CD4-positive, alpha-beta T cell treated with Interleukin-6 at 100 ng/mL for 8 hours (primary cell): ENCODE measurements at places on chromosomes 1 and 21.

DNA sequence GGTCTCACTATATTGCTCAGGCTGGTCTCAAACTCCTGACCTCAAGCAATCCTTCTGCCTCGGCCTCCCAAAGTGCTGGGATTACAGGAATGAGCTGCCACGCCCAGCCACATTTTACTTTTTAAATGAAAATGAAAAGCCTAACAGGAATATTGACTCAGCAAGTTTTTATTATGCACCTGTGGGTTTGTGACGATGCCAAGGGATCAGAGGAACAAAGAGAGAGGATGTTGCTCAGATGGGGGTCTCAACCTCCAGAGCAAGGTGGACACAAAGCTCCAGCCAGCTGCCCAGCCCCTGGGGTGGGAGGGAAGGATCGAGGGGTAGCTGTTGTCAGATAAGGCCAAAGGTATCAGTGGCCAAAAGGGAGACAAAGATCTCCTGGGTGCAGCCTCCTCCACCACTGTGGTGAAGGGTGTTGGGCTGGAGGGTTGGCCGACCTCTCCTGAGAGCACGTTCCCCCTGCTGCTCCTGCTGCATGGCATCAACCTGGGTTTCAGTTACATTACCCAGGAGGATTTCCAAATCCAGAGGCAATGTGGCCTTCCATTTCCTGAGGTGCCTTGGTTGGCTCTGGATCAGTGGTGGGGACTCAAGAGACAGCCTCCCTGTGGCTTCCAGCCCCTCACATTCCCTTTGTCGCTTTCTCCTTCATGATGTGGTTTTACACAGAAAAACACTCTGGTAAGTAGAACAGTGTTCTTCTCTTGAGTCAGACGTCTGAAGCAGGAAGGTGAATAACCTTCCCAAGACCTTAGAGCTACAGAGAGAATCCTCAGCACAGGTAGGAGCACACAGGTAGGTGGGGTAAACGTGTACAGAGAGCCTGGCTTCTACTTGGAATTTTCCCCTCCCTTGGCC is 34.2 kb downstream of the ZNF496 start:
- no peak for DNase-seq

DNA sequence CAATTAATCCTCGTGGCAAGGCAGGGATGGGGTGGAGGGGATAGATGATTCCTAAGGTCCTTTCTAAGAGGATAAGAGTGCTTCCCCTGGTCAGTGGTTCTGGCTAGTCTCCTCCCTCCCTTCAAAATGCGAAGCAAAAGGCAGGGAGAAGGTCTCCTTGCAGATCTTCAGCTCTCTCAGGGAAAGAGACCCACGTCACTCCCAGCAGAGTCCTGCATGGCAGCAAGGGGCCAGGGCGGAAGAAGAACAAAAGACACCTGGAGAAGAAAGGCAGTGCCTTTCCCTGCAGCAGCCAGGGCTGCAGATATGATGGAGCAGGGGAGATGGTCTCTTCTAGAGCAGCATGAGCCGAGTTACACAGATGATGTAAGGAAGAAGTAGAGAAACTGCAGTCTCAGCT is 29.6 kb upstream of the SLAMF9 start:
- DNase-seq, result no peak

DNA sequence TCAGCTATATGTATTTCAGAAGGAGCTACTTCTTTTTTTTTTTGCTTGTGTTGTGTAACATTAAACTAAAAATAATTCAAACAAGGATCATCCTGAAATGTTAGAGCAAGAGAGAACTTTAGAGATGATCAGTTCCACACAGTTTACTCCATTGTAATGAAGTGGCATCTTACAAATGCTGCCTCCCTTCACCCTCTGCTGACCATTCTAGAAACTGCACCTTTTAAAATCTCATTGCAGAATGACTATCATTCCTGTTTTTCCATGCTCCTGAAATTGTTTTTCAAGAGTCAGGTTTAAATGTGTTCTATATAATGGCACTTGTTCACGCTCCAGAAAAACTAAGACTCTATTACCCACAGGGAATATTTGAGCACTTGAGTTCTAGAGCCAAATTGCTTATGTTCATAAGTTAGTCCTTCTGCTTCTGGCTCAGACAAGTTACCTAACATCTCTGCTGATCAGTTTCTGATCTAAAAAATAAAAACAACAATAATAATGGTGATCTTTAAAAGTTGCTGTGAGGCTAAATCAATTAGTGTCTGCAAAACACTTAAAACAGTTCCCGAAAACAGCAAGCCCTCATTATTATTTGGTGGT is 21.5 kb upstream of the SLC44A5 start:
- DNase-seq, result no peak

- no peak for DNase-seq
These were observed 69.8 kb downstream of the LRIG2 start for GRCh38 chr1:113142791-113143190.

DNA sequence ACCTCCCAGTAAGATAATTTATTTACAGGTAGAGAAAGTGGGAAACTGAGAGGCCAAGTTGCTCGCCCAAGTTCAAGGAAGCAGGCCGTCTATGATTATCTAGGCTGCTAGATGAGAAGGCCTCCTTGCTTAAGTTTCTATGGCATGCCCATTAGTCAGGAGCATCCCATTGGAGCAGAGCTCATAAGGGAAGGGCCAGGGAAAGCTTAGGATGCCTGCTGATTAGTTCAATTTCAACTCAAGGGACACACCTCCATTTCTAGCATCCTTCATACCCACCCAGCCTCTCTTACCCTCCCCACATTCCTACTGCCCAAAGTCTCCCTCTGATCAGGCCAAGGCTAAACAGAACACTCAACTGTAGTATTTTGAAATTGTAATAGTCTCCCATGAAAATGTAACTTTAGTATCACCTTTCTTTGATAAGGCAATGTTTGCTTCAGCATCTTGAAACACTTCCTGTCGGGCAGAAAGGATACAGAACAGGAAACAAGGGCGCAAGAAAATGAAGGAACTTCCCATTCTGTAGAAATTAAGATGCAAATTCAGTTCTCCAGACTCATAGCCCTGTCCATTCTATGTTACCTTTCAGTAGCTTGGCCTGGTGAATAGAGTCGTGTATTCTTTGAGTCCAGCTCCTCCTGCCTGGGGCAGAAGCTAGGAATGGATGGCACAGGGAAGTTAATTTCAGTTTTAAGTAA is 46.3 kb upstream of the TARBP1 start:
- no peak for DNase-seq

- DNase-seq, result no peak
These were observed 2.3 kb downstream of the PDXK start for GRCh38 chr21:43721206-43721605.

DNA sequence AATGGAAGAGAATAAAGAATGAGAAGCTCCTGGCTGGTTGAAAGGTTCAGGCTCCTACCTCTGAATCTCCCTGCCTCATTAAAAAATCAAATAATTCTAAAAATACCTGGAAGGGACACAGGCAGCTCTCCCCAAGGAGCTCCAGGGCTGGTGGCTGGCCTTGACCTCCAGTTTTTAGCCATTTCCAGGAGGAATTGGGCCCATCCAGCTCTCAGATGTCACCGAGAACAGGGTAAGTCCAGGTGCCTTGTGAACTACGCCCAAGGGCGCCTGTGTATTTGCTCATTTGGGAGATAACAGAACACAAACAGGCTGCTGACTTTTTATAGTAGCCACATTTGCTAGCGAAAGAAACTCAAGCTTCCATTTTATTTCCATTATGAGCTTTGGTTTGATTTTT is 321.0 kb upstream of the C1orf174 start:
- no peak for DNase-seq

DNA sequence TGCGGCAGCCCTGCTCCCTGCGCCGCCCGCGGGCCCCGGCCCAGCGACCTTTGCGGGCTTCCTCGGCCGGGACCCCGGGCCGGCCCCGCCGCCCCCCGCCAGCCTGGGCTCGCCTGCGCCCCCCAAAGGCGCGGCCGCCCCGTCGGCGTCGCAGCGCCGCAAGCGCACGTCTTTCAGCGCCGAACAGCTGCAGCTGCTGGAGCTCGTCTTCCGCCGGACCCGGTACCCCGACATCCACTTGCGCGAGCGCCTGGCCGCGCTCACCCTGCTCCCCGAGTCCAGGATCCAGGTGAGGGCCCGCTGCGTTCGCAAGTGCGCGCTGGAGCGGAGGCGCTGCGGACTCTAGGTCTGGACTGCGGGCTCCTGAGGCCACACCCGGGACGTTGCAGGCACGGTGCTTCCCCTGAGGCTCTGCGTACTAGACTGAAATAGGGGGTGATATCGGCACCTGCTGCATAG is 351 bp downstream of the MIXL1 start:
- DNase-seq, result no peak

GRCh38 chr21:45990049-45990711 is 8.6 kb downstream of the COL6A1 start:
- no peak for DNase-seq

DNA sequence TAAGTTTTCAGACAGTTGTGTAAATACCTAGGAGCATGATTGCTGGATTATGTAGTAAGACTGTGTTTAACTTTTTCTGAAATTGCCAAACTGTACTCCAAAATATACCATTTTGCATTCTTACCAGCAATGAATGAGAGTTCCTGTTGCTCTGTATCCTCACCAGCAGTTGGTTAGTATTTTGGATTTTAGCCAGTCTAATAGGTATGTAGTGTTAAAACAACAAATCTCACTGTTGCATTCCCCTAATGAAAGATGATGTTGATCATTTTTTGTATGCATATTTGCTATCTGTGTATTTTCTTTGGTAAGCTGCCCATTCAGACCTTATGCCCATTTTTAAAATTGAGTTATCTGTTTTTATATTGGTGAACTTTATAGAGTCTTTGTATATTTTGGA is 89.9 kb downstream of the RASAL2 start:
- no peak for DNase-seq

DNA sequence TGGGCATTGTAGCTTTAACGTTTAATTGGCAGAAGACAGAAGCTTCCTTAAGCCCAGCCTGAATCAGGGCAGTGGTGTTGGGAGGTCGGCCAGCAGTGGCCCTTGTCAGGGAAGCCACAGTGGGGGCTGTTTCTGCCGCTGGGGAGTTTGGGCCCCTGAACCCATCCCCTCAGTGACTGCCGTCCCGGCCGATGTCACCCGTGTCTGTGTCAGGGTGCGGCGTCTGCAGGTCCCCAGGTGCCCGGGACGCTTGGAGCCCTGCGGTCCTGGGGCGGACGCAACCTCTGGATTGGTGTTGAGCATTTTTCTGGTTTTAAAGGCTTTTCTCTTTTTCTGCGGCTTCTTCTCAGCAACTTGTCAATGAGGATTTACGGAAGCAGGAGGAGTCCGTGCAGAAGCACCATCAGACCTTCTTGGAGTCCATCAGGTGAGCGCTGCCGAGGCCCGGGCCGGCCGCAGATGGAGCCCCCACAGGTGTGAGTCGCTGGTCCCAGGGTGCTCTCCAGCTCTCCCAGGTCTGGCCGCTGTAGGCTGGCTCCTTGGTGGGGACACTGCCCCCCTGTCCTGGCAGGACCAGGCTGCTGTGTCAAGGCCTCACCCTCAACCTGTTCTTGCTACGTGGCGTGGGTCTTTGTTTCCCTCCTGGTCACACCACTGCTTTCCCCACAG is 2.3 kb downstream of the ATAD3C start:
- DNase-seq, result no peak

DNA sequence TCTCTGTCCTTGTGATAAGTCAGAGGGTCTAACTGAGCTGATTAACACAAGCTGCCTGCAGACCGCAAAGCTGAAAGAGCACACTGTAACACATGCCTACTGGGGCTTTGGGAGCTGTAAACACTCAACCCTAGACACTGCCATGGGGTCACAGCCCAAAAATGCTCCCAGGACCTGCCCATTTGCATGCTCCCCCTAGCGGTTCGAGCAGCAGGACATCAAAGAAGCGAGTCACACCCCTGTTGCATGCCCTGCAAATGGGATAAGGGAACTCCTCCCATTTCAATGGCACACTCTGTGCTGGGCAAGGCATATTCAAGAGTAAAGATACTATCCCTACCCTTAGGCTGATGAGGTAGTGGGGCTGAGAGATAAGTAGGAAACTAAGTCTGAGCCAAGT is 22.8 kb downstream of the LCE3E start:
- no peak for DNase-seq

GRCh38 chr1:178857126-178857525 is 13.8 kb downstream of the ANGPTL1 start:
- no peak for DNase-seq

- peak; percentile 87 for DNase-seq
These were observed 64.0 kb downstream of the ITPKB start for GRCh38 chr1:226674892-226675714.

- DNase-seq, result no peak
These were observed 126.8 kb upstream of the ZNF644 start for GRCh38 chr1:91148641-91149069.

- peak; percentile 54 for DNase-seq
These were observed 64.2 kb downstream of the PIK3CD start for GRCh38 chr1:9715536-9716226.

DNA sequence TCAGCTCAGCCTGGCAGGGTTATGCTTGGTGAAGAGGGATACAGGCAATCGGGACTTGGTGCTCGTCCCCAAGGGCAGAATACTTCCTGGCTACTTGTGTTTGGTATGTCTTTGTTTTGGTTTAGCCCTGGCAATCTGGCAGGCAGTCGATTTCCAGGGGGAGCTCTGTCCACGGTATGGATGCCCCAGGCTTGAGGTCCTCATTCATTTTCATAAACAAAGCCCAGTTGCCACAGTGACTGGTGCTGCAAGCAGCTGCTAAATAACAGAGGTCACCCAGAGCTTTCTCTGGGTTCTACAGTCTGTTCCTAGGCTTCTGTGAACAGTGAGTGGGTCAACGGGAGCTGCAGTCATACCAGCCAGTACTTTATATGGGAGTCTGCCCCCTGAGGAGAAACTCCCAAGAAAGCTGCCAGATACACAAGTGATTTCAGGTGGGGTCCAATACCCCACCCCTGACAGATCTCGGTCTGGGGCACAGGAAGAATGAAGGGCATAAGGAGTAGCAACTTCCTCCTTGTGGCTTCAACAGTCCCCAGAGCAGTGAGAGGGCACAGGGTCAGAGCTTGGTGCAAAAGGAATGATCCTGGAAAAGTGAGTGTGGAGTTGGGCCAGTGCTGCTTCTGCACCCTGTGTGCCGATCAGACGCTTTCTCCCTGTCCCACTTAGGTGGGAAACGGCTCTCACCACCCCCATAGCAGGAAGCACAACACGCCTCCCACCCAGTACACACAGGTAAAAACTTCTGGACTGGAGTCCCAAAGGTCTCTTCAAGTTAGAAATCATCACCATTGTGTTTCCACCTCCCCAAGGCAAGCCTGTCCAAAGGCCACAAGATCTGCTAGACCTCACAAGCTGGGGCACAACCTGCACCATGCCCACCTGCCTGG is 55.5 kb downstream of the TGFBR3 start:
- no peak for DNase-seq

GRCh38 chr1:58994664-58995063 is 210.8 kb upstream of the JUN start:
- no peak for DNase-seq

GRCh38 chr21:15566703-15567102 is 163.1 kb upstream of the USP25 start:
- no peak for DNase-seq

GRCh38 chr1:58183286-58183685 is 363.2 kb downstream of the OMA1 start:
- DNase-seq, result no peak

DNA sequence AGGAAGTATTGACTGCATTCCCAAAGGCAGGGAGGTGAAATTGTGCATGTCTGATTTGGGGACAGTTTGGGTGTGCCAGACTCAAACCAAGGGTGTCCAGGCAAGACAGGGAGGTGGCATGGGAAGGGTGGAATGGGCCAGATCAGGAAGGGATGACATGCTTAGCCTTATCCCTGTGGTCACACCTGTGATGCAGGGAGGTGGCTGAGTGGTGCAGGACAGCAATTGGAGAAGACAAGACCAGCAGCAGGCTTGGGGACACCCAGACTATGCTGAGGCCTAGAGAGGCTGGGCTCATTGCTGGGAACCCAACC is 4.0 kb downstream of the FOXO6 start:
- no peak for DNase-seq

- DNase-seq, result no peak
These were observed 51.1 kb downstream of the ST6GALNAC3 start for GRCh38 chr1:76125473-76126219.
